ENCODE measurements at places on chromosomes 3 and 15.

DNA sequence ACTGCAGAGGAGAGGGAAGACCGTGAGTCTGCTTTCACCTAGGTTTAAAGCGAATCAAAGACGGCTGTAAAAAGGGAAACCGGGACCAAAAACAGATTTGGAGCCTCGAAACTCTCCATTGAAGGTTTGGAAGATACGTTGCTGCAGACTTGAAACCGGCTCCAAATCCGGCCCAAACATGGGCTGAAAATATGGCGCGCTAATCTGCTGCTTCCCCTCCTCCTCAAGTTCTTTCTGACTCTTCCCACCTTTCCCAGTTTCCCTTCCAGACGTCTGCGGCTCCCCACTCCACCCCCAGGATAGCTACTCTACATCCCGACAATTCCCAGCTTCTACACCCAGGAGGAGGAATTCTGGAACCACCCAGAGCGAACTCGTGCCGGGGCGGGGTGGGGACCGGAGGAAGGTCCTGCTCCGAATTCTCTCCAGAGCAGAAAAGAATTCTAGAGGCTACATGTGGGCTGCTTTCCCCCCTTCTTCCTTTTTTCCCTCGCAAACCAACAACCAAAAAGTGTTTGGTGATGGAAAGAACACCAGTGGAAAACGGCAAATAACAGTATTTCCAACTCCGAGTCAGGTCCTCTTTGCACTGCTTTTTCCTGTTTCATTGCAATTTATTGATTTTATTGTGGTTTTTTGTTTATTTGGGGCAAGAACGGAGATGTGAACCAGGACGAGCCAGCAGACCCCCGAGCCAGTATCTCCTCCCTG is 8.5 kb downstream of the EOMES start:
- no peak for DNase-seq

DNA sequence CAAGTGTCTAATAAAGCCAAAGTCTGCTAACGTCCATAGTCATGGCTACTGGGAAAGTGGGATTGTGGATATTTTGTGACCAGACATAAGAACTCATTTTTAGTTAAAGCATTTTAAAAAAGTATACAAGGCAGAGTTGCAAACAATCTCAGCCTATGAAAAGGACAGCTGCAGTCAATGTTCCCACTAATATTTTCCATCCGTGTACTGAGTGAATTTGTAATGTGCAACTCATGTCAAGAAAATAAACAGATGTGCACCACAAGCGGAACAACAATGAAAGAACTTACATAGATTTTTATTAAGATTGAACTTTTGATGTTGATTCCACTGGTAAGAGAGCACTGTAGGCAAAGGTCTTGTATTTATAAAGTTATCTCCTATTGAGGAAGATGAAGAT is 231.3 kb upstream of the SEMA6D start:
- DNase-seq, result no peak

DNA sequence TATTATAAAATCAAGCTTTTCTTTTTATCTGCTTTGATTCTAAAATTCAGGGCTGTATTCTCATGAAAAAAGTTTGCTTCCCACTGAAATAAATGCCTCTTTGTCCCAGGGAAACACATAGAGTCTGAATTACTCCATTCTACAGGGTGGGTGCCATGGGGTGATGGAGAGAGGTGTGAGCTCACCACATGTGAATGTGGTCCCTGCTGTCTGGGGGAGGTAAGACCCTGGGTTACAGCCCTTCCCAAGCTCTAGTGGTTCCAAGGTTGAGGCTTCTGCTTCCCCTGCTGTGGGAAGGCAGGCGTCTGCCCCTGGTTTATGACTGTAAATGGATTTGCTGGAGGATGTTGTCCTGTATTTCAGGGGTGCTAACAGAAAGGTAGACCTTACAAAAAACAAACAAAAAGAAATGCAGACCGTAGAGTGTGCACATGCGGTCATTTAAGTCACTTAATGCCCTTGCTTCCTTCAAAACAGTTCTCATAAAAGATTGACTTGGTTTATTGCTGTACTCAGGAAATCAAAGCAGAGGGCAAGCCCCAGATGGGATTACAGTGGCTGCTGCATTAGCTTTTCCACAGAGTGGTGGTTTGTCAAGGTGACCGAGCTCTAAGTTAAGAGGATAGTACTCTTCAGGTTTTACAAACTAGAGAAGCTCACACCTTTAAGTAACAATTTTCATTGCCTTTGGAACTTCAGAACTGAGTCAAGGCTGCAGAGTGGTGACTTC is 49.2 kb downstream of the CTDSPL start:
- DNase-seq, result no peak

DNA sequence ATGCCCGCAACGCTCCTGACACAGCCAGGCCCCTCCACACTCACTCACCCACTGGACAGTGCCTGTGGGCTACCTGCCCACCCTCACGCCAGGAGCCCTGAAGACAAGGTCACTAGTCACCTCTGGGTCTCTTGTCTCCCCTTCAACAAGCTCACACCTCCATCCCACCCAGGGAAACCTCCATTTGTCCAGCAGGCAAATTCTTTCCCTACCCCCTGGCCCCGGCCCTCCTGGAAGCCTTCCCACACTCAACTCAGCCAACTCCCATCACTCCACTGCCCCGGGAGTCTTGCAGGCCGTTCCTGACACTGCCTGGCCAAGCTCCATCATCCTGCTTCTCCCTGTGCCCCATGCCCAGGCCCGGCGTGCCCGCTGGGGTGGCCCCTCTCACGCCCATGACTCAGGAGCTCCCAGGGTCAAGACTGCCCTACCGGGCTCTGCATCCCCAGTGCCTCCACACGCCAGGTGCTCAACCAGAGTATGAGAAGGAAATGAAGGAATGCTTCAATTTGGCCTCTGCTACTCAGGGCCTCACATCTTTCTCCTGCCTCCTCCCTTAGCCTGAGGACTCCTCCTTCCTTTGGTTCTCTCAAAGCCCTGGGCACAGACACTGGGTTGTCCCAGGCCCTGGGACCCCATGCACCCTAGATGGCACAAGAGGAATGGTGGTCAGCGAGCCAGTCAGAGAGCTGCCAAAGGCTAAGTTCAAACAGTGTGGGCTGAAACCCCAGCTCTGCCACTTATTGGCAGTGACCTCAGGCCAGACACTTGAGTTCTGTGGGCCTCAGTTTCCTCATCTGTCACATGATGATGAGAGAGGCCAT is 88.6 kb downstream of the SEC22A start:
- DNase-seq, result no peak

DNA sequence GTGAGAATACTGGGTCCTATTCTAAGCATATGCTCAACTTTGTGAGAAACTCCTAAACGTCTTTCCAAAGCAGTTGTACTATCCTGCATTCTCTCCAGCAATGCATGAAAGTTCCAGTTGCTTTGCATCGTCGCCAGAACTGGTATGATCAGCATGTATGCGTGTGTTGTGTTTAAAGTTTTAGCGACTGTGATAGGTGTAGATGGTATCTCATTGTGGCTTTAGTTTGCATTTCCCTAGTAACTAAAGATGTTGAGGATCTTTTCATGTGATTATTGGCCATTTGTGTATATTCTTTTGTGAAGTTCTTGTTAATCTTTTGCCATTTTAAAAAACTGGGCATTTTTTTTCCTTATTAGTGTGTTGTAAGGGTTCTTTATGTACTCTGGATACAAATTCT is 115.1 kb downstream of the SPATA16 start:
- DNase-seq, result no peak

DNA sequence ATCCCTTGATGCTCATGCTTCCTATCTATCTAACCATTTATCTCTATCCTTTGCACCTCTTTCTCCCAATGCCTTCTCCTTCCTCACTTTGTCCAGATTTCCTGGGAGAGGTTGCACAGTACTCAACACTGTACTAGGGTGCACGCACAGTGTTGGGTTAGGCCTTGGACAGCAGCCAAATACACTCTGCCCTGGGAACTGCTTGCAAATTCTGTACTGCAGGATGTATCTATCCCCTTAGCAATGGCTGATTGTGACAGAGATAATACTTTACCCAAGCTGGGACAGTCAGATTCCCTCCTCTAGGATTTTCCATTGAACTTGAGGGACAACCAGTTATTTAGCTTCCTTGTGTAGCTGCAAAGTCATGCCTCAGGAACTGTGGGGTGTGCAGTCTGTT is 113.3 kb downstream of the IL20RB start:
- DNase-seq, result no peak

DNA sequence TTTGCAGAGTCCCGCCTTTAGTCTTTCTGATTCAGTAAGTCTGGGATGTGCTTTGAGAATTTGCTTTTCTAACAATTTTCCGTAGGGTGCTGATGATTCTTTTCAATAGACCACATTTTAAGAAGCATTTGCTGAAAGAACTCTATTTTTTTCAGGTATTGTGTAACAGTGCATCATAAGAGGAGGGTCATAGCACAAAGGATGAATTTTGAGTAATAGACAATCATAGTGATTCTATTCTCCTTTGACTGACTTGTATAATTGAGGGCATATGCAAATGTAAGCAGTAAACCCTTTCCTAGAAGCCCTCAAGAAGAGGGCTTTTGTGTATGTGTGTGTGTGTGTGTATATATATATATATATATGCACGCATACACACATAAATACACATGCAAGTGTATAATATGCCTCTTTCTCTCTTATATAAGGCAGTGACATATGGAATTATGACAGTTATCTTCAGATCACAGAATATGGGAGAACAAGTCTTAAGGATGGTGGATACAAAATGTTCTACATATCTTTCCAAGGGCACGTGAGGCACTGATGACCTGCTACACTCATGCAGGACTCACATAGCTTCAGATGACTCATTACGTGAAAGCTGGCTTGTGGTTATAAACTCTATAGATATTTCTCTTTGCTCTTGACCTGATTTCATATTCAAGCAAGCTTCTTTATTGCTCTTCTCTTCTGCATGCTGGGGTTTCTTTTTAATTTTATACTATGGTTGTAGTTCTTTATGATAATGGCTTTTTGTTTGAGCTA is 6.5 kb upstream of the PLSCR1 start:
- DNase-seq, result no peak

- no peak for DNase-seq
Measured at GRCh38 chr3:88149101-88149508, 654 bp upstream of the C3orf38 start.

DNA sequence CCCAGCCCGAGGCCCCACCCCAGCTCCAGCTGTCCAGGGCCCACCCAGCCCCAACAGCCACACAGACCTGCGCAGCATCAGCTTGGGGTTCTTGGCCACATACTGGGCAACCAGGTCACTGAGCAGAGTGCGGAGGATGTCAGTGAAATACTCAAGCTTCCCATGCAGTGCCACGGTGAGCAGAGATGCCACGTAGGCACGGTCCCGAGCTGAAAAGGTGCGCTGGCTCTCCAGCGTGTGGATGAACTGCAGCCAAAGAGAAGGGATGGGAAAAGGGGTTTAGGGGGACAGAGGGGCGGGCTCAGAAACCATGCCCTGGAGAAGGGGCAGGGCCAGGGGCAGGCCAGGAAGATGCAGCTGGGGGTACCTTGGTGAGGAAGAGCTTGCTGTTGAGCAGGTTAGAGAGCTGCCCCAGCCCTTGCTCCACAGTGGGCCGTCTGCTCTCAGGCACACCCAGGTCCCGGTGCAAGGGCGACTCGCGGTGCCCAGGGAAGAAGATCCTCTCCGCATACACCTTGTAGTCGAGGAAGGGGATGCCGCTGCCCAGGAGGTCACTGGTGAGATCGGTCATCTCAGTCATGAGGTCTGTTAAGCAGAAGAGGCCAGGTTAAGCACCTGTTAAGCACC is 17.4 kb downstream of the PLXNB1 start:
- no peak for DNase-seq

DNA sequence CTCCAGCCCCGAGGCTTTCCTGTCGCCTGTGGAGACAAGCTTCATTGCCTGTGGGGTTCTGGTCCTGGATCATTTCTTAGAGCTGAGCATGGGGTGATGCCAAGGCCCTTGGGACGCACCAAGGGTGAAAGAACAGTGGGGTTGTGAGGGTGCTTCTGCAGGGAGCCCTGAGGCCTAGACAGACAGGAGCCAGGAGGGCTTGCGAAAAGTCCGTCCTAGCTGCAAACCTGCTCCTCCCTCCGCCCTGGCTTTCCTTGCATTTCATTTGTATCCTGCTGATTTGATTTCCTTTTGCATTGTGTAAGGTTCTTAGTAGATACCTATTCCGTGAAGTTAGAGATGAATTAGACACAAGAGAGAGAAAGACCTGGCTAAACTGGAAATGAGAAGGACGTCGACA is 286.9 kb upstream of the C2CD4B start:
- no peak for DNase-seq

GRCh38 chr3:118942671-118943070 is 92.0 kb downstream of the IGSF11 start:
- DNase-seq, result no peak

GRCh38 chr15:65777053-65777452 is 15.0 kb downstream of the DENND4A start:
- DNase-seq, result no peak
